ENCODE measurements at places on chromosomes 12 and 14.

DNA sequence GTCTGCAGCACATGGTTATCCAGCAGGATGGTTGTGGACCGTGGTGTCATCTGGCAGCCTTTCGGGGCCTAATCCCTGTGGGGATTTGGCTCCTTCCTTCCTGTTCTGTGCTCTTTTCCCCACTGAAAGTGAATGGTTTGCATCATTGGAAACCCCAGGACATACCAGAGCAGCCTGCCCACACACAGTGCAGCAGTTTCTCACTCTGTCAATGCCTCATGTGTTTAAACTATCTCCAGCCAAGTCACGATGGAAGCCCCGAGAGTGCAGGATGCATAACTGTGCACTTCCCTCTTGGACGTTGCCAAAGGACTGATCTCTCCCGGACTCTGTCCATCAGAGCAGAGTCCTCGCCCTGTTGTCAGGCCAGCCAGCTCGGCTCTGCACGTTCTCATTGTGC, 29.0 kb upstream of the AMN start:
- DNase-seq: no peak

GRCh38 chr12:64796205-64796845, 28.1 kb upstream of the TBC1D30 start:
- peak; percentile 17 for DNase-seq

GRCh38 chr12:31118347-31119191, 44.9 kb downstream of the DDX11 start:
- DNase-seq: no peak

- DNase-seq: no peak
Measured at GRCh38 chr14:95455246-95455645, 61.2 kb downstream of the SYNE3 start.

- no peak for DNase-seq
Measured at GRCh38 chr14:80982711-80983110, 27.3 kb downstream of the TSHR start.

DNA sequence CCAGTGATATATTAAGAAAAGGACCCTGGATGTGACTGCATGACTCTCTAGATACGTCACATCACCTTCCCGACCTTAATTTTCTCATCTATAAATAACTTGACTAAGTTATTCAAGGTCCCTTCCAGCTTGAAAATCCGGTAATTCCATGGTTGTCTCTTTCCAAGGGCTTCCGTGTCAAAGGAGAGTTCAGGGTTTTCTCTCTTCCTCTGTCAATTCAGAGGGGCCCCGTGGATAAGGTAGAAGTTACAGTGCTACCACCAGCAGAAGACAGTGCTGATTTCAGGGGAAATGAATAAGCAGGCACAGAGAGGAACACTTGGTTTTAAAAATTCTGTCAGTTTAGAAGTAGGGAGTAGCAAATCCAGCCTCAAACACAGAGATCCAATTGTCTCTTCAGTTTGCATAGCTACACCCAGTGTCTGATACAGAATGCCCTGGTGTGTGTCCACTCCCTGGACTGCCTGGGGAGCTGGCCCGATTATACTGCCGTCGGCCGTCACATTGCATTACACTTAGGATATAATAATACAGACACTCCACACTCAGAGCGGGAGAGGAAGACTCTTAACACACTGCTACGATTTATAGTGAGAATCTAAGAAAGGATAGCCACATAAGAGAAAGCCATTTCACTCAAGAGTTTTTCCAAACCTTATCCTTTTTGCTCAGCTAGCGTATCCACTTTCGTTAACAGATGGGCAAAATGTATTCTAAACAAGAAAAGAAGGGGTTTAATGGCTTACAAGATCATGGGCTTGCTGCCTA, 54.7 kb upstream of the GTF2A1 start:
- DNase-seq: no peak

DNA sequence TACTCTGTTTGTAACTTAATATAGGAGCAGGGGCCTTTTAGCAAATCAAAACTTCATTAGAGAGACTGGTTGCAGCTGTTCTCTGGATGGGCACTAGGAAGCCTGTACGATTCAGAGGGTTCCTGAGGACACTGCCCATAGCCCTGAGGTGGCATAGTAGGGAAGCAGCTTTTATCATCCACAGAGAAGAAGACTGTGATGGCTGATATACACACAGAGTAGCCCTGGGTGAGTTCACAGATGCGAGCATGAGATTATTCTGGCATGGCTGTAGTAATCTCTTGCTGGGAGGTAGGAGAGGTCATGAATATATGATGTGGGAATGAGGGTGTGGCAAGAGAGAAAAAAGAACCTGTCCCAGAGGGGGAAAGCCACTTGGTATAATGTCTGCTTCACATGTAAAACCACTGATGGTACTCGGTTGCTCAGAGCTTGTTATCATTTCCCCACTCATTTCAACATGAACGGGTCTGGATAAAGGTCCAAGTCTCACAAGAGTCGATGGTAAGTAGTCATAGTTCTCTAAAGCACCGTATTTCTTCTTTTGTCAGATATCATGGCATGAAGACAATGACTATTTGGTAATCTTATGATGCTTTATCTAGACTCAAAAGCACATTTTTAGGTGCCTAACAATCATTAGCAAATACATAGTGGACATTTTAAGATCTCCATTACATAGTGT, 52.0 kb downstream of the PEBP1 start:
- no peak for DNase-seq

- DNase-seq: no peak
Measured at GRCh38 chr12:39643052-39643451, 23.4 kb upstream of the ABCD2 start.

DNA sequence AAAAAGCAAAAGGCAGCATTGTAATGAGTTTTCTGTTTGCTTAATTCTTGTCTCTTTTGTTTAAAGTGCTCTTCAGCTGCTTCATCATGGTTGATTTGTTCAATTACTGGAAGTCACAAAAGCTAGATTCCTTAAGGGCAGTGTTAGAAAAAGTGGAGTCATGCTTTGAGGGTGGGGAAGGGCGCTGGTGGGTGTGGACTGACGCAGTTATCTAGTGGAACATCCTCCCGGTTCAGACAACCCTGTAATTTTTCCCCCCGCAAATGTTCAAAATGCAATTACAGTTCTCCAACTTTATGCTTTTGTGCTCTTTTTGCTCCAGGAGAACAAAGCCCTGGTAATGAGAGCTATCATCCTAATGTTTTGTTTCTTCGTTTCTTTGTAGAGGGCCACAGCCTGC, 2.1 kb downstream of the AKAP6 start:
- no peak for DNase-seq

GRCh38 chr12:27814411-27814810, 34.4 kb upstream of the MANSC4 start:
- DNase-seq: no peak

GRCh38 chr12:120010661-120011230, 21.7 kb downstream of the BICDL1 start:
- no peak for DNase-seq

- no peak for DNase-seq
Measured at GRCh38 chr12:88361493-88361892, 218.8 kb downstream of the KITLG start.

DNA sequence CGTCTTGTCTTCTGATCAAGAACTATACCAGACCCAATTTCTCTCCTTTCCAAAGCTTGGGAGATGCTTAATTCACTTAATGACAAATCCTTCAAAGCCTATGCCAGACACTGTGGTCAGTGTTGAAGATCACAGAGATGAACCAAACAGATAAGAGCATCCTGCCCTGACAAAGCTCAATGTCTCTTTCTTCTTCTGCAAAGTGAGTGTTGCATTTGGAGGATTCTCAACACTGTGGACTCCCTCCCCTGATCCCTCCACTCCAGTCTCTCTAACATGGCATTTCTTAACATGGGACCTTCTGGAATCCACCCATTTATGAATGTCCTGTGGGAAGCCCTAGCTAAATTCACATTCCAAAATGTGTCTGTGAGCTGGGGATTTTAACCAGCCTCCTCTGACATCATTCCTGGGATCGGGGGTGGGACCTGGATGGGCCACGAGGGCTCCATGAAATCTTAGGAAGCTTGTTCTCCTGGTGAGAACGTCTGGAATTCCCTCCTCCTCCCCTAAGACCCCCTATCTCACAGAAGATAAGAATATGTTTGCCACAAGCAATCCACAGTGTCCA, 20.3 kb downstream of the SYNE3 start:
- no peak for DNase-seq

DNA sequence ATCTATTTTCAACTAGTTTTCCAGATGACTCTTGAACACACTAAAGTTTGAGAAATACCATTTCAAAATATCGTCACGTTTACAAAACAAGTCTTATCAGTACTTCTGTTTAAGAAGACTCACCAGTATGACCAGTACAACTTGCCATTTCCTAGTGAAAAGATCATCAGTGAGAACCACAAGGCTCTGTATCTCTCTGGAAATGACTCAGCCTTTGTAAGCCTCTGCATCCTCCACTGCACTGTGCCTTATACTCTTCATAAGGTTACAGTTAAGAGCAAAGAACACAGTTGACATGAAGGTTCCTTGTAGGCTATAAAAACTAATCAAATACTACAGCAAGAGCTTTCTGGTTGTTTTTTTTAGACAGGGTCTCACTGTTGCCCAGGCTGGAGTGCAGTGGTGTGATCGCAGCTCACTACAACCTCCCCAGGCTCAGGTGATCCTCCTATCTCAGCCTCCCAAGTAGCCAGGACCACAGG, 5.7 kb upstream of the VTI1B start:
- DNase-seq: no peak

GRCh38 chr12:109167781-109168180, 51.4 kb downstream of the ACACB start:
- DNase-seq: no peak

DNA sequence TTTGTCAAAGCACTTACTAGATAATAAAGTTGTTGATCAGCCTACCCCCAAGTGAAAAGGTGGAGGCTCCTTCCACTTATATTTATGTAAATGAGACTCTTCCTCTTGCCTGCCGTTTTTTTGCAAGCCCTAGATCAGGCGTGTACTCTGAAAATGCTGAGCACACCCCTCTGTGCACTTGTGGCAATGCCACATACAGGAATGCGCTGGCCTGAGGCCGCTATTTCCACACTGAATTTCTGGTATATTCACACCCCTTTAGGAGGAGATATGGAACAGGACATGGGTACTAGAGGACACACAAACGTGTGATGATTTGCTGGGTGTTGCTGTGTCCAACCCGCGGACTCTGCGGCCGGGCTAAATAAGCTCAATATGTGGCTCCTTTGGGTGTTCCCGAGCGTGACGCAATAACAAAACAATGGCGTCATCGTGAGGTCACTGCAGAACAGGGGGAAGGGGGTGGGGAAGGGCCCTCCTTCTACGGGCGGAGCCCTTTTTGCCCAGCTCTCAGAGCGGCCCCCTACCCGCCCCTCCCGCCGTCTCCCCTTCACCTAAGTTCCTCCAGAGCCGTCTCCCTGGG, 554 bp upstream of the TSPAN31 start:
- no peak for DNase-seq

DNA sequence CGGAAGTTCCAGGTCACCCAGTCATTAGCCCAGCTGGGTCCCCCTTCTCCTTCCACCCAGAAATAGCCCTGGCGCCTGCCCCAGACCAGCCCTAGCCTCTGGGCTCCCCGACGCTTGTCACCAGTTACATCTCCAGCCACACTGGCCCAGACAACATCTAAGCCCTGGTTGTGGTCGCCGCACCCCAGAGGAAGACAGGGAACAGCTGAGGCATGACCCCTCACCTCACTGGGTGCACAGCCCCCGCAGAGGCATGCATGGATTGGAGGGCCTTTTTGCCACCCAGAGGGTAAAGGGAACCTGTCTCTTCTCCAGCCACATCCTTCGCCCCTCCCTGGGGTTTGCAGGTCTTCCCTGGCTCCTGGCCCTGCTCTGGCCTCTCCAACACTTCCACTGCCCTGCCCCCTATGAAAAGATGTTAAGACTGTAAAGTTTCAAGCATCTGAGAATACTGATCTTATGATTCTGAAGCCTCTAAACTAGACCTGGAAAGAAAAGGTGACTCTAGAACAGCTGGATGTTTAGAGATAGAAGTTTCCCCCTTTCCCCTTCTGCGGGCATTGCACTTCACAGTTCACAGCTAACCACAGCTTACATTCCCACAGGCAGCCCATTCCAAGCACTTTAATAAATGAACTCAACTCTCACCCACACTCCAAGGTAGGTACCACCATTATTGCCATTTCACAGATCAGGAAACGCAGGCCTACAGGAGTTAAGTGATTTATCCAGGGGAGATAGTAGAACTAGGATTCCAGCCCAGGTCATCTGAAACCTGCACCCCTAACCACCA, 14.7 kb downstream of the TMEM119 start:
- no peak for DNase-seq

DNA sequence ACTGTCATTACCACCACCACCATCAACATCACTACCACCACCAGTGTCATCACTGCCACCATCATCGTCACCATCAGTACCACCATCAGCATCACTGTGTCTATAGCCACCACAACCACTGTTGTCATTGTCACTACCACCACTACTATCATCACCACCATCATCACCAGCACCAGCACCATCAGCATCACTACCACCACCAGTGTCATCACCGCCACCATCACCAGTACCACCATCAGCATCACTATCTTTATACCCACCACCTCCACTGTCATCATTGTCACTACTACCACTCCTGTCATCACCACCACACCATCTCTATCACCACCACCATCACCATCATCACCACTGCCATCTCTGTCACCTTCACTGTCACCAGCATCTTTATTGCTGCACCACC, 60.6 kb downstream of the BEGAIN start:
- DNase-seq: no peak

DNA sequence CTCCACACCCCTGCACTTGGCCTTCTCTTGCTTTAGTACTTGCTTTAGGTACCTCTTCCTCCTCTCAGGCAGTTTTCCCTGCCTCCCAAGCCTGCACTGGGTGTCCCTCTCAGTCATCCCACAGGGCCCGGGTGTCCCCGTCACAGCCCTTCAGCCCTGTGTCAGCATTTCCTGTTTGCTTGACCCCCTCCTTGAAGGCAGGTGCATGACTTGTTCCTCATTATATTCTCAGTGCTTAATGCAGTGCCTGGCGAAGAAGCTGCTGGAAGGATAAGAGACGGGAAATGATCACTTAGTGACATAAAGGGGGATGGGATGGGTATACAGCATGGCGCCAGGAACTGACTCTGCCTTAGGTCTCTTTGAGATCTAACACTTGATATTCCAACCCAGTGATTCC, 61.5 kb downstream of the IQSEC3 start:
- no peak for DNase-seq
